Activated CD4-positive, alpha-beta memory T cell treated with anti-CD3 and anti-CD28 coated beads for 36 hours (primary cell): ENCODE measurements at places on chromosomes 3 and 15. TPM values are rescaled to one million over a fixed set of nuclear protein-coding genes. Genes with fewer than 3 reads are reported as not detected.

DNA sequence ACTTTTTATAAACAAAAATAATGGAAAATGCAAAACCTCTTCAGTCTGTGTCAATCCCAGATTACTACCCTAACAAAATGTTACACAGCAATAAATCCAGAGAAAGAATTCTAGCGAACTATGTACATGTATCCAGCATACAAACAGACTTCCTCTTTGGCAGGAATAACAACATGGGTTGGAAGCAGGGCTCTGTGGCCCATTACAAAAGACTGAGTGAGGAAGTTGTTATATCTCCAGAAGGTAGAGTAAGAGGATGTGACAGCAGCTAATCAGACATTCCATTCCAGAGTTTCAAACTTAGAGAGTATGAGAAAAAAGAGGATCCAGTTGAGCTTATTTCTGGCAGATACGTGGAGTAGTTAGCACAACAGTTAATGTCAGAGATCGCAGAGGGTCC is 294.0 kb upstream of the PLSCR5 start:
- no peaks in the 10 kb centered on the region for H3K4me1 ChIP-seq
- H3K4me3 ChIP-seq = no peak overlapping the region
- DNase-seq = no peak
- no peaks in the 10 kb centered on the region for H3K36me3 ChIP-seq

- no peak overlapping the region for H3K4me3 ChIP-seq
- no peaks in the 10 kb centered on the region for H3K27me3 ChIP-seq
- no peak for DNase-seq
- peaks cover 10% of the 10 kb centered on the region for H3K4me1 ChIP-seq
- no peak overlapping the region for H3K27ac ChIP-seq
Observed at GRCh38 chr3:108035751-108036150, 55.1 kb downstream of the CD47 start.

- no peak overlapping the region for H3K4me3 ChIP-seq
- peaks cover 39% of the 10 kb centered on the region for H3K4me1 ChIP-seq
- no peak for DNase-seq
- H3K27me3 ChIP-seq = peaks cover 12% of the 10 kb centered on the region
- H3K27ac ChIP-seq = no peak overlapping the region
Observed at GRCh38 chr15:73979636-73980035, 12.5 kb downstream of the STOML1 start.

- no peak for DNase-seq
- H3K4me3 ChIP-seq = no peak overlapping the region
- no peak overlapping the region for H3K27ac ChIP-seq
- H3K4me1 ChIP-seq = no peaks in the 10 kb centered on the region
Observed at GRCh38 chr3:61582846-61583245, 21.5 kb downstream of the PTPRG start.

DNA sequence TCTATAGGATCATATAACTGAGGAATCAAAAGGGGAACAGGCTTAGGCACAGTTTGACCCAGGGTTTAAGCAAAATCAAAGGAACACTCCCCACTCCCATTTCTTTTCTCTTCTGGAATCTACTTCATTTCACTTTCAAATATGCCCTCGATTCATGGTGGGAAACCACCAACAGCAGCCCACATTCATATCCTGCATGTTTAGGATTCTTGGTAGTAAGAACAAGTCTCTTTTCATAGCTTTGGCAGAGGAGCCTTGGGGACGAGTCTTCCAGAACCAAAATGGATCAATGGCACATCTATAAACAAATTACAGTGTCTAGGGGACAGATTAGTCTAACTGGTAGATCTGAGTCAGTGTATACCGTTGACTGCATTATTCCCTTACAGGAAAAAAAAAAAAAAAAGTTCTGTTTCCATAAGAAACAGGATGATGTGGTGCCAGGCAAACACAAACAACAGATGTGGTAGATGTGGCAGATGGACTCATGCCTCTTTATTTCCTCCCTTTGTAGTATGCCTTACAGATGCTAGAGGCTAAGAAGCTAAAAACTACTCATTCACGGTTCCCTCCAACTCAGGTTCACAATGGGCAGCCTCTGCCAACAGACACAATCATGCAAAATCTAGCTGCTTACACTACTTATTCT is 578.3 kb upstream of the ADAMTS9 start:
- H3K36me3 ChIP-seq = no peaks in the 10 kb centered on the region
- H3K4me1 ChIP-seq = no peaks in the 10 kb centered on the region
- no peak overlapping the region for H3K4me3 ChIP-seq

GRCh38 chr3:40718681-40719080 is 193.9 kb downstream of the ZNF621 start:
- no peak overlapping the region for H3K27ac ChIP-seq
- no peaks in the 10 kb centered on the region for H3K36me3 ChIP-seq
- no peaks in the 10 kb centered on the region for H3K4me1 ChIP-seq
- peaks cover 14% of the 10 kb centered on the region for H3K27me3 ChIP-seq

Gene MYO5C
- total RNA-seq = 0.50 TPM

GRCh38 chr3:127748754-127749327 is 73.5 kb downstream of the MGLL start:
- H3K27ac ChIP-seq = no peak overlapping the region
- H3K36me3 ChIP-seq = no peaks in the 10 kb centered on the region
- H3K4me3 ChIP-seq = no peak overlapping the region
- H3K4me1 ChIP-seq = peaks cover 13% of the 10 kb centered on the region
- no peak for DNase-seq

DNA sequence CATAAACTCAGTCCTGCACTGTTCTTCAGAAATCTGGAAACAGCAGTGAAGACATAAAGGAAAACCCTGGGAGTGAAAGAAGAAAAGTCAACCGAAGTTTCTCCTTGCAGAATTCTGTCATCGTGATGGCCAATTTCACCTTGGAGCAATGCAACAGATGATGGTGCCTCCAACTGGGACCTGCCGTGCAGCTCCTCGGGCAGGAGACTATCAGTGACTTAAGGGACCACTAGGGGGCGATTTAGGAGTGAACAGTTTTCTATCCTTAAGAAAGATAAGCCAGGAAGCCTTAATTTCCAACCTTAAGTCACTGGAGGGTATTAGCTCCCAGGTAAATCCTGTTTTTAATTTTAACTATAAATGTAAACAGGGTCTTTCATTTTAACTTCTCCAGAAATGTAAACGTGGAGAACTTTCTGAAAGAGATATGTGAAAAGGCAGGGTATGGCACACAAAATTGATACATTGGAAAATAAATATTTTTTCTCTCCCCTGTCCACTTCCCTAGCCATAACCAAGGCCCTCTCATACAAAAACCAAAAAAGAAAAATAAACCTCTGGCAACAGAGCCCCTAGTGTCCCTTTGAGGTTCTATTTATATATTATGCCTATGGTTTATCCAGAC is 116.3 kb downstream of the PDZRN3 start:
- peaks cover 1% of the 10 kb centered on the region for H3K27me3 ChIP-seq
- H3K36me3 ChIP-seq = no peaks in the 10 kb centered on the region
- H3K27ac ChIP-seq = no peak overlapping the region
- H3K4me3 ChIP-seq = no peak overlapping the region
- H3K4me1 ChIP-seq = no peaks in the 10 kb centered on the region
- DNase-seq = peak; percentile 20

DNA sequence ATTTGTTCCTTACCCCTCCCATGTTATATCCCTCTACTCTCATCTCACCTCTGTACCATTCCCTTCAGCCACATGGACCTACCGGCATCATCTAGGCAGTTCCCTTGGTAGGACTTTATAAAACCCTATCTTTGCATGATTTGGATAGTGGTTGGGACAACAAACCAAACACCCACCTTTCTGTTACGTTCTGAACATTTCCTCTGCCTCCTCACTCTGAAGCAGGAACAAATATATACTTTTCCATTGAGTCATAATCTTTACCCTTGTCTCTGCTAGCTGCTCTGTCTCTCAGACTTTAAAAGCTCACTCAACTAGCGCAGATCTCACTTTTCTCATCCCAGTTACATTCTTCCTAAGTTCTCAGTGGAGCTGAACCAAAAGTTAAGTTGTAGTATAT is 17.8 kb downstream of the UBXN7 start:
- peaks cover under 1% of the 10 kb centered on the region for H3K36me3 ChIP-seq
- H3K27ac ChIP-seq = peak overlapping the region; percentile 40
- no peaks in the 10 kb centered on the region for H3K27me3 ChIP-seq
- H3K4me1 ChIP-seq = peaks cover 45% of the 10 kb centered on the region
- H3K4me3 ChIP-seq = peak overlapping the region; percentile 7
- DNase-seq = no peak

- H3K36me3 ChIP-seq = no peaks in the 10 kb centered on the region
- DNase-seq = no peak
- no peaks in the 10 kb centered on the region for H3K27me3 ChIP-seq
- no peak overlapping the region for H3K4me3 ChIP-seq
Observed at GRCh38 chr3:42032693-42033349, 58.3 kb upstream of the TRAK1 start.

- no peak for DNase-seq
- H3K4me1 ChIP-seq = no peaks in the 10 kb centered on the region
- no peaks in the 10 kb centered on the region for H3K36me3 ChIP-seq
Observed at GRCh38 chr3:144102421-144102820, 130.8 kb downstream of the DIPK2A start.
